ENCODE measurements at places on chromosomes 11 and 22. TPM values are rescaled to one million over a fixed set of nuclear protein-coding genes. Genes with fewer than 3 reads are reported as not detected.
A peak's percentile ranks its signal among the peaks of the same experiment; 100 is the strongest.

GRCh38 chr11:27551127-27551526 lies 44.6 kb upstream of the LIN7C start:
- no peak for DNase-seq

DNA sequence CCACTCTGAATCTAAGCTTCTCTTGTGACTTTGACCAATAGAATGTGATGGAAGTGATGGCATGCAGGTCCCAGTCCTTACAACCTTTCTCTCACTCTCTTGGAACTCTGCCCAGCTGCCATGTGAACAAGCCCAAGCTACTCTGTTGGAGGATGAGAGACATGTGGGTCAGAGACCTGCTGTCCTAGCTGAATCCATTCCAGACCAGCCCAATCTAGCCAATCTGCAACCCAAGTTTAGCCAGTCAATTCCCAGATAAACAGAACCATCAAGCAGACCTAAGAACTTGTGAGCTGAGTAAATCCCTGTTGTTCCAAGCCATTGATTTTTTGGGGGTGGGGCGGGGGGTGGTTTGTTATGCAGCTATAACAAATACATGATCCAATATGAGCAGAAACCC lies 69.2 kb upstream of the GRK3 start:
- peak; percentile 32 for DNase-seq

OR6A2 gene
- total RNA-seq = 0.72 TPM

MYOD1 gene
- not detected for total RNA-seq

GRCh38 chr22:23182309-23183060 lies 2.2 kb downstream of the BCR start:
- DNase-seq = peak; percentile 19

PHF21A gene
- 9.7 TPM for total RNA-seq

Data from IMR-90 (cell line).